ENCODE measurements at places on chromosomes 1 and 21. TPM values are rescaled to one million over a fixed set of nuclear protein-coding genes. Genes with fewer than 3 reads are reported as not detected.
A peak's percentile ranks its signal among the peaks of the same experiment; 100 is the strongest.

RHD gene
- 0.20 TPM for total RNA-seq

CAMK1G gene
- not detected for total RNA-seq

DNA sequence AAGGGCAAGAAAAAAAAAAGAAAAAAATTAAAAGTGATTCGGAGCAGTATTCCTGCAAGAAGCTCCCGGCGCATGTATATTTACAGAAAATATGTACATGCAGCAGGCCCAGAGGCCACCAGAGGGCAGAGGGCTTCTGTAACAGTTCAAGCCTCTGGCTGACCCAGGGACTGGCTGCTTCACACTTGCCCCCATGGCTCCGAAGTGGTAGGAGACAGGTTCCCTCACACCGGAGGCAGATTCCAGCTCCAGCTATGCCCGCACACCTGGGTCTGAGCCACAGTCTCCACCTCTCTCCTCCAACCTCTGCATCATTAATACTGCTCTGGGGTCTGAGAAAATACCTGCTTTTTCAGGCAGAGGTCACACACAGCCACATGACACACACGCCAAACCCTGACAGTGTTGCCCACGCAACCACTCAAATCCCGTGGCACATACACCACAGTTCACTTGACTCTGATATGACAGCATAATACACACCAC lies 2.2 kb upstream of the ARHGAP30 start:
- peak; percentile 28 for DNase-seq

DNA sequence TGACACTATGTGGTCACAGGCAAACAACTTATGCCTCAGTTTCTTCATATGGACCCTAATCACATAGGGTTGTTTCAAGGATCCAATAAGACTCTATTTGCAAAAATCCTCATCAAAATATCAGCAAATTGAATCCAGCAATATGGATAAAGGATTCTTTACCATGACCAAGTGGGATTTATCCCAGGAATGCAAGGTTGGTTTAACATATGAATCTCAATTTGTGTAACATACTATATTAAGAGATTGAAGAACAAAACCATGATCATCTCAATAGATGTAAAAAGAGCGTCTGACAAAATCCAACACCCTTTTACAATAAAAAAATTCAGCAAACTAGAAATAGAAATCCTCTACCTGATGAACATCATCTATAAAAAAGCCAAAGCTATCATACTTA lies 23.9 kb downstream of the ARHGEF11 start:
- DNase-seq, result no peak

GBP6 gene
- not detected for total RNA-seq

THAP3 gene
- total RNA-seq, result 13.5 TPM

GRCh38 chr1:112708489-112708888 lies 1.6 kb upstream of the RHOC start:
- no peak for DNase-seq

PRAMEF25 gene
- not detected for total RNA-seq

SLC45A1 gene
- 1.2 TPM for total RNA-seq

DNA sequence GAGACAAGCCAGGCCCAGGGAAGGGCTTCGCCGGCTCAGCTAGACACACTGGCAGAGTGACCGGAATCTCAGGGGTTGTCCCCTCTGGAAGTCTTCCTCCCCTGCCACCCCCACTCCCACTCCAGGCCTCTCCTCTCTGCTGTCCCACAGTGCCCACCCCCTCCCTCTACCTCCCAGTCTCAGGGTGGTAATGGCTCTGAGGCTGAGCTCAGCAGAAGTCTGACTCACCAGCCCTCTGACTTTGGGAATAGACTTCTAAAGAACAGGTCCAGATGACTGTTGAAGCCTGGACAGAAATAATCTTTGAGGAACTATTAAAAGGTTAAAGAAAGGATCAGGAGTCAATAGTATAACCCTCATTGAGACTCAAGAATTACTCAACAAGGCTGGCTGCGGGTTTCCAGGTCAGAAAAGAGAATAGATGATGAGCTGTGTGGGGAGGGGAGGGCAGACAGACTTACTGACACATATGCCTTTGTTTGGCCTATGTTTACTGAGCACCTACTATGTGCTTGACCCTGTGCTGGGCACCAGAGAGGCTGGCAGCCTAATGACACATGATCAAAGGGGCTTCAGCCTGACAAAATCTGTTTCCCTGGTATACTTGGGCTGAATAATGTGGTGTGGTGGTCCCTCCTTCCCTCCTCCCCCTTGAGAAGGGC lies 8.2 kb downstream of the HCRTR1 start:
- DNase-seq, result no peak

DNA sequence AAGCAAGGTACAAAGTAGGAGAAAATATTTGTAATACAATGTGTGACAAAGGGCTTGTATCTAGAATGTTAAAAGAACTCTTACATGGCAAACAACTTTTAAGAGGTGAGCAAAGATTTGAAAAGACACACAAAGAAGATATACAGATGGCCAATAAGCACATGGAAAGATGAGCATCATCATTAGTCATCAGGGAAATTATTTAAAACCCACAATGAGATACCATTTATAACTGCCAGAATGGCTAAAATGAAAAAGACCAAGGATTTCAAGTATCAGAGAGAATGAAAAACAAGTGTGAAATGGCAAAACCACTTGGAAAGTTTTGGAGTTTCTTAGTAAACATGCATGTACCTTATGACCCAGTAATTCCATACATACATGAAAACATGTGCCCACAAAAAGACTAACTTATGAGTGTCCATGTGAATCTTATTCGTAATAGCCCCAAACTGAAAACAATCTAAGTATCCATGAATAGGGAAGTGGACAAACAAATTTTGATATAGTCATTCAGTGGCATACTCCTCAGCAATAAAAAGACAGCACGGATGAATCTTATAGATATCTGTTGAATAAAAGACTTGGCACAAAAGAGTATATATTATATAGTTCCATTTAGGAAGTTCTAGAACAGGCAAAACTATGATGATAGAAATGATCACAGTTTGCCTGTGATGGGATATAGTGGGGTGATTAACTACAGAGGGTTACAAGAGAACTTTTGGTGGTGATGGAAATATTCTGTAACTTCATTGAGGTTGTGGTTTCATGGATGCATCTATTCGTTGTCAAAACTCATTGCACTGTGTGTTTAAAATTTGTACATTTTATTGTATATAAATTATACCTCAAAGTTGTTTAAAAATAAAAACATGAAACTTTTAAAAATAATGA lies 82.0 kb downstream of the DISP1 start:
- peak; percentile 33 for DNase-seq

DNA sequence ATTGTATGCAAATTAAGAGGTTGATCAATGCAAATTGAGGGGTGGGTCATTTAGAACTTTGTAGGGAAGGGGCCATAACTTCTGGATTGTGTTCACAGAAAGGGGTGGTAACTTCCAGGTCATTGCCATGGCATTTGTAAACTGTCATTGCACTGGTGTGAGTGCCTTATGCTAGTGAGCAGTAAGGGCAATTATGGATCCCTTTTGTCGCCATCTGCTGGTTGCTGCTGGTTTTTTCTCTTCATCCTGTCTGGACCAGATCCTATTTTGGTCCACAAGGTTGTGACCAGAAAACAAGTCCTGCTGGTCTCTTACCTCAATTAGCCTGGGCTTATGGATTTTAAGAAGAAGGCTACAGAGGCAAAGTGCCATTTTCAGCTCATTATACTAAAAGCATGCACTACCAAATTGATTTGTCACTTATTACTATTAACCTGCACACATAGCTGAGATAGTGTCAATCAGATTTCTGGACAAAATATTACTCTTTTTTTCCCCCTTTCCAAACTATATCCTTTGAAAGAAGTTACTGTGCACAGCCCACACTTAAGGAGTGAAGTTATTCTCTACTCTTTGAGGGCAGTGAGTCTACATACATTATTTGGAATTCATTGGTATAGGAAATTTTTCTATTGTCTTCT lies 196.2 kb downstream of the ZC3H11B start:
- DNase-seq, result peak; percentile 65

- DNase-seq, result peak; percentile 77
Observed at GRCh38 chr1:169999331-169999741, 75.2 kb downstream of the KIFAP3 start.

- DNase-seq, result no peak
Observed at GRCh38 chr1:106568201-106568974, 488.1 kb upstream of the PRMT6 start.

MEX3A gene
- 3.4 TPM for total RNA-seq

- no peak for DNase-seq
Observed at GRCh38 chr1:64532646-64533045, 62.7 kb downstream of the CACHD1 start.

- DNase-seq, result no peak
Observed at GRCh38 chr1:162169031-162169790, 99.7 kb downstream of the NOS1AP start.

- no peak for DNase-seq
Observed at GRCh38 chr1:99218999-99219398, 45.3 kb upstream of the PLPPR4 start.
